ENCODE measurements at places on chromosomes 6 and 20. TPM values are rescaled to one million over a fixed set of nuclear protein-coding genes. Genes with fewer than 3 reads are reported as not detected.

DNA sequence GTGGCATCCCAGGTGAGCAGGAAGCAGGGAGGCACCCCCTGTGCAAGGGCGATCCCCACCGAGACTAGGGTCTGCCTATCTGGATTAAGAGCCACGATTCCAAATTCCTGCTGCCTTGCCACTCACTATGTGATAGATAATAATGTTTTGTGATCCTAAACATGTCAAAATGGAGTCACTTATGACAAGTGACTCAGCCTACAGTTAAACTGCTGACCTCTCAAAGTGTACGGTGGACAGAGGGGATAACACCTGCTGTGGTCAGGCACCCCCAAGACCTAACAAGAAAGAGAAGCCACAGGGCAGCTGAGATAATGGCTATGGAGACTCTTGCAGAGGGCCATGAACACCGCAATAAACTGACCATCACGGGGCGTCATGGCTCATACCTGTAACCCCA lies 16.0 kb upstream of the SNTA1 start:
- no peak for DNase-seq

- DNase-seq: no peak
Observed at GRCh38 chr20:35774391-35774790, 2.6 kb downstream of the PHF20 start.

DNA sequence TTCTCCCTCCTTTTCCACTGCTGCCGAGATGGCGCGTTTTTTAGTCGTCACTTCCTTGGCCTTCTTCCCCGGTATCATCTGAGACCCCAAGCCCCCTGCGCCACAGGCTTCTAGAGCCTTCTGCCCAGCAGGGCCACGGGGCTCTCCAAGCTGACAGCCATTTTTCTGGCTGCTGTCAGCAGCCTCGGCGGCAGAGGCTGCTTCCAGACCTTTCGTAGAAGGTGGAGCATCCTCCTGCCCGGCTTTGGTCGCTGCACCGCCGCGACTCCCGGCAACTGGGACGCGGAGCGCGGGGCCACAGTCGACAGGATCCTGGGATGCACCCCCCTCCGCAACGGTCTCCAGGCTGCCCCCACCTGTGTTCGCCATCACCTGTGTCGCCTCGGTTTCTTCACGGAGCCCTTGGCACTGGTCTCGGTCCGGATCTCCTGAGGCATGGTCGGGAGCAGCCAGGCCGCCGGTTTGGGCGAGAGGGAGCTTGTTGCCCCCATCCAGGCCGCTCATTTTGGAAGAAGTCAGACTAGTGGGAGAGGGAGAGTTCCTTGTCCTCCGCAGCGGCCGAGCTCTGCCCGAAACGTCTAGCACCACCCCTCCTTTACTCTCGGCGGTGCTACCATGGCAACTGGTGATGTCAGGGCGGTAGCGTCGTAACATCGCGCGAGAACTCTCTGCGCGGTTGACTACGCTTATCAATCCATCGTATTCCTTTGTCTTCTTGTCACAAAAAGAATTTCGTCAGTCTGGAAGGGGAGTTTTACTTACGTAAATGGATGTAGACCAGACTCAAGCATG lies at the start of gene TSPYL4:
Gene TSPYL4, minus strand, starts transcription at position 571 of the 792 bp plus-strand sequence. Its CDS starts 67 bp downstream, at position 504.
- peak; percentile 92 for DNase-seq

Gene RIPOR2
- total RNA-seq: not detected

GRCh38 chr6:138183790-138184134 lies 22.0 kb downstream of the ARFGEF3 start:
- no peak for DNase-seq

Gene SMPDL3A
- 6.1 TPM for total RNA-seq

GRCh38 chr6:20955131-20955530 lies 420.9 kb downstream of the CDKAL1 start:
- DNase-seq: no peak

- DNase-seq: peak; percentile 12
Observed at GRCh38 chr6:2596222-2596621, 154.5 kb downstream of the MYLK4 start.

Gene VWA7
- total RNA-seq: 0.77 TPM

- DNase-seq: no peak
Observed at GRCh38 chr20:50442512-50442911, 67.7 kb upstream of the PTPN1 start.

GRCh38 chr20:51337126-51337805 lies 205.3 kb downstream of the NFATC2 start:
- no peak for DNase-seq

- no peak for DNase-seq
Observed at GRCh38 chr20:10651227-10651990, 22.4 kb downstream of the JAG1 start.

- no peak for DNase-seq
Observed at GRCh38 chr6:105137388-105137787, 42.4 kb downstream of the POPDC3 start.

Gene TCP11
- total RNA-seq: not detected

Gene DACT2
- not detected for total RNA-seq

Gene SASH1
- total RNA-seq: 11.6 TPM

Gene TAGAP
- not detected for total RNA-seq

Gene PRPH2
- not detected for total RNA-seq

GRCh38 chr20:33463332-33464101 lies 20.0 kb upstream of the SNTA1 start:
- no peak for DNase-seq

Gene PKIB
- total RNA-seq: 0.23 TPM

- DNase-seq: no peak
Observed at GRCh38 chr6:114010540-114010939, 39.6 kb upstream of the HDAC2 start.

Gene ESR1
- total RNA-seq: 0.03 TPM

DNA sequence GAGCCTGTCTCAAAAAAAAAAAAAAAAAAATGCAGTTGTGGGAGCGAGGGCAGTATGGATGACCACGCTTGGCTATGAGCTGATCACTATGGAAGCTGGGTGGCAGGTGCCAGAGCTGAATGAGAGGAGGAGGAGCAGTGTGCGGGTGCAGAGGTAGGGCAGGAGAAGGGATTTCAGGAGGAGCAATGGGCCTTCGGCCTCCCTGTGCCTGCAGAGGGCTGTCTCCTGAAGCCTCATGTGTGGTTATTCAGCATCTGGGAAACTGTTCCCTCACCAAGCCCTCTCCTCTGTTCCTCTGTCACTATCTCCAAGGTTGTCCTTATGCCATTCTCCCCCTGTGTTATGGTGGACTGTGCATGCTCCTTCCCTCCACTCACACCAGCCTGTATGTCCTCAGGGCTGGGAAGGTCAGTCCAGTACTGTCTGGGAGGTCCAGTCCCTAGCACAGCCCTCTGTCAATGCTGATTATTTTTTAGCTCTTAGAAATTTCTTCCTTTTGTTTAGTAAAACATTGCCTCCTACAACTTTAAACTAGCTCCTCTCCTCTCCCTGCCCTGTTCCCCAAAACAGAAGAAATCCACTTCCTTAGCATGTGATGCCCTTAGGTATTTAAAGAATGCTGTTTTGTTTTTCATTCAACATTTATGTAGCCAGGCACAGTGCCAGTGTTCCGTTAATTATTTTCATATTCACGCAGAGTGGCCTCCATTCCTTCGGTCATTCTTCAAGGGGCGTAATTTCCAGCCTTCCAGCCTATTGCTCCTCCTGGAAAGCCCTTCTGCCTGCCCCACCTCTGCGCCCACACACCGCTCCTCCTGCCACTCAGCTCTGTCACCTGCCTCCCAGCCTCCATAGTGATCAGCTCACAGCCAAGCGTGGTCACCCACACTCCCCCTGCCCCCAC lies 48.9 kb downstream of the CNBD2 start:
- peak; percentile 11 for DNase-seq

GRCh38 chr6:9606435-9607134 lies 808.3 kb downstream of the TFAP2A start:
- no peak for DNase-seq

DNA sequence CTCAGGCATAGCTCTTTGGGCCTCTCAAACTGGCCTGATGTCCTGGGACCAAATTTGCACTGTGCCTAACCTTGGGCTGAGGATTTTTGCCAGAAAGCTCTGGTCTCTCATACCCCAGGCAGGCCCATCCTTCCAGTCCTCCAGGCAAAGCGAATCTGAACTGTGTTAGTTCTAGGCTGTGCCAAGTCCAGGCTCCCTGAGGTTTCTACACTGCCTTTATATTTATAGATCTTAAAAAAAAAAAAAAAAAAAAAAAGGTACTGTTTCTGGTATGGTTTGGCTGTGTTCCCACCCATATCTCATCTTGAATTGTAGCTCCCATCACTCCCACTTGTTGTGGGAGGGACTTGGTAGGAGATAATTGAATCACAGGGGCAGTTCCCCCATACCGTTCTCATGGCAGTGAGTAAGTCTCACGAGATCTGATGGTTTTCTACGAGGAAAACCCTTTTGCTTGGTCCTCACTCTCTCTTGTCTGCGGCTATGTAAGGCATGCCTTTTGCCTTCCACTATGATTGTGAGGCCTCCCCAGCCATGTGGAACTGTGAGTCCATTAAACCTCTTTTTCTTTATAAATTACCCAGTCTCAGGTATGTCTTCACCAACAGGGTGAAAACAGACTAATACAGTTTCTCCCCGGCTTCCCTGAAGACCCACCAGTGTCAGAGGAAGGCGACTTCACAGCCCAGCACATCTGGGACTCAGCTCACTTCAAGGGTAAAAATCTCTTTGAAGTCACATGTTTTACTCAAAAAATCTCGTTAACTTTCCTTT lies 39.0 kb upstream of the TBXT start:
- DNase-seq: peak; percentile 41

GRCh38 chr6:34226731-34227586 lies 9.7 kb upstream of the HMGA1 start:
- DNase-seq: no peak

Gene FAM83C
- total RNA-seq: not detected

GRCh38 chr6:2733324-2733723 lies 17.4 kb downstream of the MYLK4 start:
- DNase-seq: peak; percentile 64

- DNase-seq: no peak
Observed at GRCh38 chr6:43024436-43024835, 3.0 kb downstream of the RRP36 start.

- peak; percentile 11 for DNase-seq
Observed at GRCh38 chr6:109595998-109596397, 95.0 kb downstream of the AK9 start.

- DNase-seq: peak; percentile 50
Observed at GRCh38 chr6:158706369-158706982, 56.6 kb downstream of the SYTL3 start.

Gene TTLL9
- total RNA-seq: not detected

- DNase-seq: no peak
Observed at GRCh38 chr6:115270953-115271352, 789.7 kb downstream of the FRK start.

- no peak for DNase-seq
Observed at GRCh38 chr20:25553819-25554296, 31.5 kb downstream of the NINL start.

DNA sequence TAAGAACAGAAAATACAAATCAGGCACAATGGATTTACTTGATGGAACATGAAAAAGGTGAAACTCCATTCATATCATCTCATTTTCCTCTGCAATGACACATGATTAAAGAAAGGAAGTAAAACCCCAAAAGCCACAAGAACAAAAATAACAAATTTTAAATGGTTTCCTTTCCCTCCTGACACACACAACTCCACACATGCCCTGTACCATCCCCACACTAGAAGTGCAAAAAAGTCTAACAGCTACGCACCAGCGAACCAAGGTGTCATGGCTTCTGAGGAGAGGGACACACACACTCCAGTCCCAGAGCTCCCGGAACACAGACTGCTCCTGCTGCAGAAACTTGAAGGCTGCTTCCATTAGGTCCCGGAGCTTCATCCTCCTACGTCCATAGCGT lies 25.3 kb downstream of the MDN1 start:
- DNase-seq: no peak

Gene CLPSL2
- not detected for total RNA-seq

- no peak for DNase-seq
Observed at GRCh38 chr6:25692472-25692871, 40.5 kb downstream of the SCGN start.
